GM19239 (cell line): ENCODE measurements at places on chromosomes 3 and 15.
A peak's percentile ranks its signal among the peaks of the same experiment; 100 is the strongest.

- DNase-seq = no peak
Measured at GRCh38 chr15:77228828-77229227, 157.9 kb upstream of the TSPAN3 start.

DNA sequence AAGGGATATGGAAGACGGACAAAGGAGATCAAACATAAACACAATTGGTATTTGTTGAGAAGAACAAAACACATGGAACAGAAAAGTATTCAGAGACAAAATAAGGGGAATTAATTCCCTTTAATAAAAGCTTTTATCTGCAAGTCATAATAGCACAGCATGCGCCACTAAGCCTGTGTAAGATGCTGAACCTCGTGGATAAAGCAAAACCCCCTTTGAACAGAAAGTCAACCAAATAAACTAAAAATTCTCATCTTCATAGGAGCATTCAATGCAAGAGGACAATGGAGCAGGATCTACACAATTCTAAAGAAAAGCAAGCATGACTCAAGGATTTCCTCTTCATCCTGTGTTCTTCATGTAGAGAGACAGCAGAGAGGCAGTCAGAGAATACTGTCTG lies 274.3 kb upstream of the GOLGA6L4 start:
- no peak for DNase-seq

GRCh38 chr3:72582211-72582878 lies 265.9 kb downstream of the SHQ1 start:
- DNase-seq = peak; percentile 56

DNA sequence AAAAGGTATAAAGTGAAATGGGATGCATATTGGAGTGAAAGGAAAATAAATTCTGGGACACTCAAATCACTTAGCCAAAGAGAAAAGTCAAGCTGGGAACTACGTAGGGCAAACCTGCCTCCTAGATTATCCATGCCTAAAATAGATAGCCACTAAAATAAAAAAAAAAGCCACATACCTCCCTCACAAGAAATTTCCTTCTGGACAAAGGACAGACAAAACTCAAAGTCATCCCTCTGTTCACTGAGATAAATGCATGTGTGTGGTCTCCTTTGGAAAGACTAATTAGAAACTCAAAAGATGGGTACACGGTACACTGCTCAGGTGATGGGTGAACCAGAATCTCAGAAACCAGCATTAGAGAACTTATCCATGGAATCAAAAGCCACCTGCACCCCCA lies 65.2 kb upstream of the MME start:
- DNase-seq = no peak

DNA sequence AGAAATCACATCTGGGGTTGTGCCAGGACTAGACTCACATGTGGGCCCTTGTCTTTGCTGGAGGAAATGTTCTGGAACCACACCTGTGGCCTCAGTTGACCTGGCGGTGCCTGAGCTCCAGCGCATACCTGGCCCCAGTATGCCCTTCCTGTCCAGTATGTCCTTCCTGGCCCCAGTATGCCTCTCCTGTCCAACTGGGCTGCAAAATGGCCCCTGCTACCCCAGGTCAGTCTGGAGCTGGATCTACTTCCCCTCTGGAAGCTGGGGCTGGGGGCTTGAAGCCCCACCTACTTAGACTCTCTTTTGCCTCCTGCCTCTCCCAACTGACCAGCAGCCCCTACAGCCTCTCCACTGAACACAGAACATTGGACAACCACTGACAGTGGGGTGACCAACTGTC lies 15.3 kb downstream of the RASGRF1 start:
- no peak for DNase-seq

DNA sequence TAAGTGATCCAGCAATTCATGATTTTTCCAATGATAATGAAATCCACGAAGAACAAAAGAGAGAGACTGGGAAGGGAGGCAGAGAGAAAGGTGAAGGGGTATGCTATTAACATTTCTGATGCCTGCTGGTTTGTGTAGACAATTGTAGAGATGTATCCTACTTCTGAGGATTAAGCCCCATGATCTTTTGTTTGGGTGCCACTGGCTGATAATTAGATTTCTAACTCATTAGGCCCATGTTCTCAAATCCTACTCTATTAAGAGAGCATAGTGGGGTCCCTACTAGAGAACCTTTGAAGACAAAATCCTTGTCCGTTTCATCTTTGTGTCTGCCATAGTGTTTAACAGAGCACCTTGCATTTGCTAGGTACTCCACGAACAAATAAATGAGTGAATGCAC lies 2.7 kb upstream of the GNB4 start:
- DNase-seq = no peak

GRCh38 chr15:28944696-28945300 lies 59.0 kb downstream of the APBA2 start:
- DNase-seq = no peak

DNA sequence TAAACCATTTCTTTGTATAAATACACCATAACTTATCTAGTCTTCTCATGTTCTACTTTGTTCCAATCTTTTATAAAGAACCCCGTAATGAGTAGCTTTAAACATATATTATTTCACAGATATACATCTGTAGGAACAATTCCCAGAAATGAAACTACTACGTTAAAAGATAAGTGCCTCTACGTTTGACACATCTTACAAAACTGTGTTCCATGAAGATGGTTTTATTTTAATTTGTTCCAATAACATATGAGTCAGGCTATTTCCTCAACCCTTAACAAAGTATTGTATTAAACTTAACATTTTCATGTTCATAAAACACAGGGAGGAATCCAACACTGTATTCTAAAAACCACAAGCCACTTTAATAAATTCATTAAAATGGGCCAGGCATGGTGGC lies 52.9 kb downstream of the TRPM7 start:
- DNase-seq = no peak

DNA sequence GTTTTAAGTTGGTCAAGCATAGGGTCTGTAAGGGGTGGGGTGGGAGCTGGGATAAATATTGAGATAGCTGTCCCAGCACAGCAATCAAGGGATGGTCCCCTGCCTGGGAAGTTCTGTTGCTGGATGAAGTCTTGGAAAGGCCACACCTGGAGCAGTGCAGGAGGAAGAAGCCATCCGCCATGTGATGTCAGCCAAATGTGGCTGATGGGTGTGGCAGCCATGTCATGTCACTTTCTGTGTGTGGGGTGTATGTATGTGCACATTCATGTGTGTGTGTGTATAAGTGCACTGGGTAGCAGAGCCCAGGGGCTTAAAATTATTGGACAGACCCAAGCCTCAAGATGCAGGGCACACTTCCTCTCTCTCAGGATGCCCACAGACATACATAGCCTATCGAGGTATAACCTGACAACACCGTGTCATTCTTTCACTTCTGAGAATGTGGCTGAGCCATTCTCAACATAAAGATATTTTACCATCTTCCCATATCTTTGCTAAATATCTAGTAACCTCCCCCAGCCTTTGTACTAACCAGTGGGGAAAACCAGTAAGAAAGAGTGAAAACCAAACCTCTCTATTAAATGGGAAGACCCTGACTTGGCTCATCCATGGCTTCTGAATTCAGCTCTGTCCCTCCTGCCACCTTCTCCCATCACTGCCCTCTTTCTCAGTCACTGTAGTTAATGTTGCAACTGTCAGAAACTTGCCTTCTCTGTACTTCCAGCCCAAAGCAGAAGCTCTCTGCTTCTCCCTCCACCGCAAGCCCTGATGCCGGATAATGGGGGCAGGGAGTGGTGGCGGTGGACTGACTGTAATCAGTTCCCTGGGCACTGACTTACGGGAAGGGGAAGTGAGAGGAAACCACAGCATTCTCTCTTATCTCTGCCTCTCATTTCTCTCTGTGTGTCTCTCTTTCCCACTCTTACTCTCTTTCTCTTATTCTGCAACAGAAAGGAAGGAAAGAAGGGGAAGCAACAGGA lies 11.2 kb downstream of the TNFSF10 start:
- no peak for DNase-seq

DNA sequence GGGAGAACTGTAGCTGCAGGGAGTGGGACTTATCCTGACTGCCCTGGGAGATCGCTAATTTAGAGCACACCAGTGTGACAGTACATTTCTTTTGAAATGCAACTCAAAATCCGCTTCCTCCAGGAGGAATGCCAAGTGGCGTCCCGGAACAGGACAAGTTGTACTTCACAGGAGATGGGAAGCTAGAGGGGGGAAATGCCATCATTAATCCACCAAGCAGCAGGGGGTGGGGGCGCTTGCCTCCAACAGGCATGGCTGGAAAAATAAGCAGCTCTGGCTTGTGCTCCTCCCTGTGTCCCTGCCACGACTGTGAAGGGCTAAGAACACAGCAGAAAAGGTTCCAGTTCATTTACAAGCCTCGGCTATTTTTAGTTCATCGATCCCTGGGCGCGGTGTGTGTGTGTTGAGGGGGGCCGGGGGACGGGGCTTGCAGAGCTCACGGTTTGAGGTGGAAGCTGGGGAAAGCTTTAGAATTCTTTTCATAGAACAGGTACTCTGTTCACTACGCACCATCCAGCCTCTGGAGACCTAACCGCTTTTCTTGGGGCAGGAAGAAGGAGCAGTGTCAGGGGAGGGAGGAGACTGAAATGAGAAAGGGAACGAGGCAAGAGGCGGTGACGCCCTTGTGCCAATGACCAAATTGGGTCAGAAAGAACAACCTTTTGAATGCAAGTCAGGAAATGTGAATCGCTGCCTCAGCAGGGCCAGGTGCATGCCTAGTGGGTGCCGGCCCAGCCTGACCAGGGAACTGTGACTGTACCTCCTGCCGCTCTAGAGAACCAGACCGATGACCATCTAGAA lies 51.8 kb upstream of the DGKG start:
- no peak for DNase-seq

- no peak for DNase-seq
Measured at GRCh38 chr3:165748094-165748493, 89.1 kb downstream of the BCHE start.

DNA sequence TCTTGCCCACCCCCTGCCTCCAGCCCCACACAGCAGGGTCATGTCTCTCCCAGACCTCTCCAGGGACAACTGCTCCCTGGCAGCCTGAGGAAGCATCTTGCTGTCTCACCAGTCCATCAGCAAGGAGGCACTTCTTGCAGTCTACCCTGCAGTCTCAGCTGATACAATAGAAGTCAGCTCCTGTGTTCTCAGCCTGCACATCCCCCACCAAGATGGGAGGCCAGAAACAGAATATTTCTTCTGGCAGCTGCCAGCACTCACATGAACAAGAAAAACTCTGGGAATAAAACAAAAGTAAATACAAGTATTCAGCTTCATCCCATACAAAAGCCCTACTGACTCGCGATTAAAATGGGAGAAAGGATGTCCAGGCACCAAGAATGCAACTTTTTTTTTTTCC lies 457.4 kb upstream of the PROK2 start:
- DNase-seq = no peak

- DNase-seq = no peak
Measured at GRCh38 chr3:10757021-10757820, 58.8 kb upstream of the SLC6A11 start.

DNA sequence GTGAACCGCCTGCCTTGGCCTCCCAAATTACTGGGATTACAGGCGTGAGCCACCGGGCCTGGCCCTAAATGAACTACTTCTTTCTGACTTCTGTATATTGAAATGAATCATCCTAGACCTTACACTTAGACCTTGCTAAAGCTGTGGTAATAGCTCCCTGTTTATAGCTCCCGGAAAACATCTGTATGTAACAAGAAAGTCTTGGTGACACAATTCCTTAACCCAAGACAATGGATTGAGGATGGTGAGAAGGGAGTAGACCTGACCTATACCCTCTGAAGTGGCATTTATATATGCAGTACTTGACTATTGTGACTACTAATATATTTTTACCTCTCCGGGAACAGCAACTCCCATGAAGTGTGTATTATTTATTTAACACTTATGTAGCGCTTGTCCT lies 48.0 kb upstream of the TBL1XR1 start:
- no peak for DNase-seq

- DNase-seq = peak; percentile 10
Measured at GRCh38 chr15:30859091-30859874, 44.4 kb upstream of the FAN1 start.

DNA sequence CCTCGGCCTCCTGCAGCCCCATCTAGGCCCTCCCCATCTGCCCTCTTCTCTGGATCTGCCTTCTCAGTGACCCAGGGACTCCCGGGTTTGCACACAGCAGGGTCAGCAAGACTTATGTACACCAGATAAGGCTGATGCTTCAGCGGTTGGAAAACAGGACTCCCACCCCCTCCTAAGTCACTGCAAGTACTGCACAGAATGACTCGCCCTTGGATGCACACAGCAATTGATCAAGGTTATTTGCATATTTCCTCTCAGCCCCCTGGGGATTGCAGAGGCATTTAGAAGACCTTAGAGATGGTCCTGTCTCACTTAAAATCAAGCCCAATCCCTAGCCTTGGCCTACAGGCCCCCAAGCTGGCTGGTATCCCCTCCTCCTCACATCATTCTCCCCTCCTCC lies 8.9 kb downstream of the ACAN start:
- no peak for DNase-seq

DNA sequence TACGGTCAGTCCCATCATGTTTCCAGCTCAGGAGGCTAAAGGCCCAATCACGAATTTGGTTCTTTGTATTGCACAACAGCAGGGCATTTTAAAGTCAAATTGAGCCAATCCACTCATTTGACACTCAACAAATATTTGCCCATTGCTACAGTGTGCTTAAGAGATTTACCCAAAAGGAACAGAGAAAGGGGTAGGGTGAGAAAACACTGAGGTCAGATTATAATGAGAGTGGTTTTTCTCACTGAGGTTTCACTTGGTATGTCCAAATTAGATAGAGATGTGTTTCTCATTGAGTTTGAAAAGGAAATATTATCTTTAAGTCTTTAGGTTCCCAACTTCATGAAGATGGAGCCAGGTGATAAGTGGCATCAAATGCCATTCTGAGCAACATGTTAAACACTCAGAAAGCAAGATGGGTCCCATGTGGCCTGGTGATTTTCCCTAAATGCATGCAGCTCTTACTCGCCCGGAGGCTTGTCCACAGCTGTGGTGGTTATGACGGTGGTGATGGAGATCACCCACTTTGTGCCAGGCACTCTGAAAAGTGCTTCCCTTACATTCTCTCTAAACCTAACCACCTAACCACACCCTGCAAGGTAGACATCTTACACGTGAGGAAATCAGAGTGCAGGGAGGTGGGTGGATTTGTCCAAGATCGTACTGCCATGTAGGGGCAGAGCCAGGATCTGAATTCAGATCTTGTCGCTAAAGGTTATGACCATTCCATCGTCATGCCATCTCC lies 31.2 kb upstream of the USP3 start:
- no peak for DNase-seq

- DNase-seq = no peak
Measured at GRCh38 chr3:170558427-170558826, 27.4 kb downstream of the SLC7A14 start.
